Vagina (tissue), 2 donors: ENCODE measurements at places on chromosomes 3 and 15. TPM values are rescaled to one million over a fixed set of nuclear protein-coding genes. Genes with fewer than 3 reads are reported as not detected.
A peak's percentile ranks its signal among the peaks of the same experiment; 100 is the strongest.

HLTF gene
- 27.0 TPM for total RNA-seq

DNASE1L3 gene
- total RNA-seq = 13.3 TPM

EHD4 gene
- 24.6 TPM for total RNA-seq

DNA sequence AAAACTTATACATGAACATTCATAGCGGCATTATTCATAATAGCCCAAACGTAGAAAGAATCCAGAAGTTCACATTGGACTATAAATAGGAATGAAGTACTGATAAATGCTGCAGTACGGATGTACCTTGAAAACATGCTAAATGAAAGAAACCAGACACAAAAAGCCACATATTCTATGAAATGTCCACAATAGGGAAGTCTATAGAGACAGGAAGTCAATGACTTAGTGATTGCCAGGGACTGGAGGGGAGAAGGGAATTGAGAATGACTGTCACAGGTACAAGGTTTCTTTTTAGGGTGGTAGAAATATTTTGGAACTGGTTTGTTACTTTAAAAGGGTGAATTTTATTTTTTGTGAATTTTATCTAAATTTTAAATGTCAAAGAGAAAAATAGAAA lies 71.4 kb upstream of the SKOR1 start:
- H3K4me1 ChIP-seq = no peaks in the 10 kb centered on the region
- no peaks in the 10 kb centered on the region for H3K36me3 ChIP-seq
- H3K27ac ChIP-seq = no peak overlapping the region
- DNase-seq = no peak
- no peak overlapping the region for H3K4me3 ChIP-seq
- H3K27me3 ChIP-seq = no peaks in the 10 kb centered on the region

DNA sequence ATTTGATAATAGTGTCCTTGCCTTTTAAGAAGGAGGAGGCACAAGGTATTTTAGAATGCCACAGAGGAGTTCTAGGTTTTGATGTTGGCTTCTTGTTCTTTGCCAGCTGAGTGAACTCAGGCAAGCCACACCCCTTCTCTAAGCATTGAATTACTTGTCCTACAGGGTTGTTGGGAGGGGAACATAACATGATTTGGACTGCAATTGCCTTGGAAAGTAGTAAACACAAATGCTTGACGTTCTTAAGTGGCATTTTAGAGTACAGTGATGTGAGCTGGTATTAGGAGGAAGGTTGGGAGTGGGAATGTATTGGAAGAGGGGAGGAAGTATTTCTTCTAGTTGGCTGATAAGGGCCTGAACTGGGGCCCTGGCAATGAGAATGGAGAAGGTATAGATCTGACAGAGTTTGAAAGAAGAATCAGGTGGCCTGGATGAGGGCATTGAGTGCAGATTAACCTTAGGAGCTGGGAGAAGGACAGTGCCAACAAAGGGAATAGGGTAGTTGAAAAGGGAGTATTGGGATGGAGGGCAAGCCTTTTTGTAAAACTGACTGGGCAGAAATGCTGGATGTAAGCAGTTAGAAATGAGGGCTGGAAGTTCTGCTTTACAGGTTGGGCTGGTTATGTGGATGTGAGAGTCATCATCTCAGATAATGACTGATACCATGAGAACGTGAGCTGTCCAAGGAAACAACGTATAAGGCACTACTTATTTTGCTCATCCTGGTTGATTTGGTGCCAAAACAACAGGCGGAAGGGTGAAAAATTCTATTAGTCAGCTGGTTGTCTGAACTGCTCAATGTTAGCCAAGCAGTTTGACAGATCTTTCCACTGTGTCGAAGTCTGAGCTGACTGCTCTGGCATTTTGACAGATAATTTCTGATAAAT lies 16.7 kb downstream of the KAT2B start:
- DNase-seq = no peak
- H3K4me3 ChIP-seq = no peak overlapping the region
- no peaks in the 10 kb centered on the region for H3K27me3 ChIP-seq
- no peaks in the 10 kb centered on the region for H3K36me3 ChIP-seq

DNA sequence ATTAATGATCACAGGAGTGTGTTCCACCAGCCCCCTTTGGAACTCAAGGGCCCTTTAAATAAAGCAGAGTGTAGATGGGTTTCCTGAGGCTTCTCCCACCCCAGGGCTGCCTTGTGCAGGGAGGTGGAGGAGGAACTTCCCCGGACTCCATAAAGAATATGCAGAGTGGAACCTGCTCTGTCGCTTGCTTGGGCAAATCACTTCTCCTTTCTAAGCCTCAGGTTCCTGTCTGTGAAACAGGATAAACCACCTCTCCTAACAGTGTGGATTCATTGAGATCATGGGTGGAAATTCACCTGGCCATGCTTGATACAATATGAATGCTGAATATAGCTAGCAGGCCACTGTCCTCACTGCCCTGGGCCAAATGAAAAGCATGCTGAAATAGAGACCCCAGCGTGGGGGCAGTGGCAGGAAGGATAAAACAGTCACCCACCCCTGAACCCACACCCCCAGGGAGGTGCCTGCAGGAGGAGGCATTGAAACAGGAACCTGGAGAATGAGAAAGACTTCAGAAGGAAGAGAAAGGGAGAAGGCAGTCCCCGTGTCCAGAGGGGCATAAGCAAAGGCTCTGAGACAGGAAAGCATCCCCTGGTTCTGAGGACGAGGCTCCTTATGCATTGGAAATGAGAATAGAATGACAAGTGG lies 41.1 kb upstream of the CHRNB4 start:
- no peak overlapping the region for H3K27ac ChIP-seq
- no peaks in the 10 kb centered on the region for H3K27me3 ChIP-seq
- peaks cover 15% of the 10 kb centered on the region for H3K4me1 ChIP-seq
- H3K36me3 ChIP-seq = no peaks in the 10 kb centered on the region
- no peak for DNase-seq

GRCh38 chr3:169863458-169863899 lies 6.3 kb downstream of the LRRC31 start:
- DNase-seq = no peak
- H3K4me1 ChIP-seq = no peaks in the 10 kb centered on the region
- no peaks in the 10 kb centered on the region for H3K27me3 ChIP-seq
- no peaks in the 10 kb centered on the region for H3K36me3 ChIP-seq
- no peak overlapping the region for H3K4me3 ChIP-seq

DNA sequence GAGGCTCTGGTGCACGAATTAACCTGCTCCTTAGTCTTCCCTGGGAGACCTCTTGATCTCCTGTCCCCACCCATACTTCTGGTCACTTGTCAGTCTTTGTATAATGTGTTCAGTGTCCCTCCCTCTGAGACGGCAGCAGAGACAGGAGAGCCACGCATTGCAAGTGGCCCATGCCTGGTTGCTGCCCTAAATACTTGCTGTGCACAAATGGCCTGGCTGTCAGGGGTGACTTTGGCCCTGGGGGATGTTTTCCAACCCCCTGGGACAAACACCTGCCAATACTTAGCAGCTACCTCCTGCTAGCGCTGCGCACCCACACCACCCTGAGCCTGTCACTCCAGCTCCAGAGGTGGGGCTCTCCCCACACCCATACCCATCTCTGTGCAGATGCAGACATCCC lies 17.2 kb downstream of the KLF13 start:
- peaks cover 99% of the 10 kb centered on the region for H3K4me1 ChIP-seq
- peak overlapping the region; percentile 47 for H3K27ac ChIP-seq
- peaks cover 7% of the 10 kb centered on the region for H3K36me3 ChIP-seq
